ENCODE measurements at places on chromosomes 3 and 15.
A peak's percentile ranks its signal among the peaks of the same experiment; 100 is the strongest.

GRCh38 chr3:122298239-122298638, 26.8 kb upstream of the CSTA start:
- DNase-seq: no peak

GRCh38 chr3:69439643-69440270, 53.9 kb upstream of the FRMD4B start:
- DNase-seq: no peak

- peak; percentile 45 for DNase-seq
Measured at GRCh38 chr3:136818769-136819391, at the start of gene SLC35G2. SLC35G2 (plus strand) TSS chr3:136819126; CDS start chr3:136854461, 35,335 bp downstream.

DNA sequence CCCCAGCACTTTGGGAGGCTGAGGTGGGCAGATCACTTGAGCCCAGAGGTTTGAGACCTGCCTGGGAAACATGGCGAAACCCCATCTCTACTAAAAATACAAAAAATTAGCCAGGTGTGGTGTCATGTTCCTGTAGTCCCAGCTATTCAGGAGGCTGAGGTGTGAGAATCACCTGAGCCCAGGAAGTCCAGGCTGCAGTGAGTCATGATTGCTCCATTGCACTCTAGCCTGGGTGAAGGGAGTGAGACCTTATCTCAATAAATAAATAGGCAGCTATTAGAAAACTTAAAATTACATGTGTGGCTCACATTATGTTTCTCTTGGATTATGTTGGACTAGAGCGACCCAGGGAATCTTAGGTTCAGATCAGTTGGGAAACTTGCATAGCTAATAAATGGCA, 69.7 kb downstream of the RPLP1 start:
- no peak for DNase-seq

GRCh38 chr15:70777170-70777926, 14.0 kb upstream of the UACA start:
- DNase-seq: no peak

DNA sequence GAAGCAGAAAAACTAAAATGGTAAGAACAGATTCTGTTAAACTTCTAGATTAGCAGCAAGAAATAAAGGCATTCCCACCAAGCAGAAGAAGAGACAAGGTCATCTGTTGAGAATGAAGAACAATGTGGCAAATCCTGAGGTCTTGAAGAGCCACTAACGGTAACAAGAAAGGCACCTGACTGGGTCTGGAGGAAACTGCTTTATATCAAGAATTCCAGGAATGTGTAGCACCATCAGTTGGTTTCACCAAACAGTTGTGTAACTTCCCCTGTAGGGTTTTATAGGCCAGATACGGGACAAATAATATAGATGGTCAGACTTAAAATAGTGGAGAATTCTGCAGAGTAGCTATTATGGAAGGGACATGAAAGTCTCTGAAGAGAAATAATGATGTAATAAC, 57.3 kb downstream of the ACAP2 start:
- peak; percentile 53 for DNase-seq

DNA sequence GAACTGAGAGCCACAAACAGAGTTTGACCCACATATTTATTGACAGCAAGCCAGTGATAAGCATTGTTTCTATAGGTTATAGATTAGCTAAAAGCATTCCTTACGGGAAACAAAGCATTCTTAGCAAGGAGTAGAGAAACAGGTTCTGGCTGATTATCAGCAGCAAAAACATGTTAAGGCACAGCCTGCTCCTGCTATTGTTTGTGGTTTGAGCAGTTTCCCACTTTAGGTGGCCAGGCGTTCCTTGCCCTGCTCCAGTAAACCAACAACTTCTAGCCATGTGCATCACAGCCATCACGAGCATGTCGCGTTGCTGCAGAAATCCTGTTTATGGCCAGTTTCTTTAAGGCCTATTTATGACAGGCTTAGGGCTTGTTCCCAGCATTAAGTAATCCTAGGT, 44.7 kb upstream of the C2CD4B start:
- no peak for DNase-seq

GRCh38 chr3:195802795-195803194, 8.9 kb downstream of the MUC4 start:
- no peak for DNase-seq

- DNase-seq: no peak
Measured at GRCh38 chr3:126903521-126903920, 79.4 kb upstream of the PLXNA1 start.

GRCh38 chr3:114839476-114839875, 307.6 kb downstream of the ZBTB20 start:
- DNase-seq: peak; percentile 16

GRCh38 chr15:59352683-59353082, 20.0 kb downstream of the MYO1E start:
- no peak for DNase-seq

Measured in astrocyte (in vitro differentiated cells and primary cell).